ENCODE measurements at places on chromosomes 11 and 22.

DNA sequence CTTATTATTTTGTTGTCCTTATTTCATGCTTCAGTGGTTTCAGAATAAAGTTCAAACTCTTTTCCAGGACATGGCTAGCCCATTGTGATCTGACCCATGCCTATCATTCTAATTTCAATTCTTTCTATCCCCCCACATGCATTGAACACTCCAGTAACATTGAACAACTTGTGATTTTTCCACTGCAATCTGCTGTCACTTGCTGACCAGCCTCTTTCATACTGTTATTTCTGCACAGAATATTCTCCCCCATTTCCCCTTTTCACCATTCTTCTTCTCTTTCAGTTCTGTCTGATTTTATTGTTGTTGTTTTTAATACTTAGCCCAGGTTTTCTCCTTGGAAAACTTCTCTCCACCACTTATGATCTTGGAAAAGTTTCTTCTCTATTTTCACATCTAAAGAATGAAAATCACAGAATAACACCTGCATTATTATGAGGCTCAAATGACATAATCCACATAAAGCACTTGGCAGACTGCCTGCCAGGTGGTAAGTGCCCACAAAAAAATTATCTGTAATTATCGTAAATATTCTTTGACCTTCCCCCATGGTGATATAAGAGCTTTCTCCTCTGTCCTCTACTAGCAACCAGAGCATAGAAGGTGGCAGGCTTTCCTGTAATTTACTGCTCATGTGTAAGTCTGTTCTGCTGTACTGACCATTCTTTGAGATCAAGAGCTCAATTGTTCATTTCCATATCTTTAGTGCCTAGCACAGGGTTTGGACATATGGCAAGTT, 51.9 kb upstream of the EED start:
- no peak for DNase-seq

DNA sequence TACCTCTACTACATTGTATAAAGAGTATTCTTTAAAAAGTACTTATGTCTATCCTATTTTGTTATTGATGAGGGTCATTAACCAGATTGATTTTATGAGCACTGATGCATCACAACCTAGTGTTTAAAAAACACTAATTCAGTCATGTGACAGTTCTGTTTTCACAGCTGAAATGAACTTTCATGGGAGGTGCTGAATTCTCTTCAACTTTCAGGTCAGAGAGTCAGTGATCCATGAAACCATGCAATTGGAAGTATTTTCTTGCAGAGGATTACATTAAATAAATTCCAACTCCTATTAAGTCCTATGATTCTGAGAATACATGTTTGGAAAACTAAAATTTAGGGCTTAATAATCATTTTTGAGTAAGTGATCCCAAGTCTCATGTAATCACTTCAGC, 889.4 kb downstream of the KCNA4 start:
- no peak for DNase-seq

- no peak for DNase-seq
These were observed 12.5 kb downstream of the EIF4G2 start for GRCh38 chr11:10796191-10796590.

- DNase-seq = no peak
These were observed 52.4 kb upstream of the ARFGAP3 start for GRCh38 chr22:42909363-42910058.

DNA sequence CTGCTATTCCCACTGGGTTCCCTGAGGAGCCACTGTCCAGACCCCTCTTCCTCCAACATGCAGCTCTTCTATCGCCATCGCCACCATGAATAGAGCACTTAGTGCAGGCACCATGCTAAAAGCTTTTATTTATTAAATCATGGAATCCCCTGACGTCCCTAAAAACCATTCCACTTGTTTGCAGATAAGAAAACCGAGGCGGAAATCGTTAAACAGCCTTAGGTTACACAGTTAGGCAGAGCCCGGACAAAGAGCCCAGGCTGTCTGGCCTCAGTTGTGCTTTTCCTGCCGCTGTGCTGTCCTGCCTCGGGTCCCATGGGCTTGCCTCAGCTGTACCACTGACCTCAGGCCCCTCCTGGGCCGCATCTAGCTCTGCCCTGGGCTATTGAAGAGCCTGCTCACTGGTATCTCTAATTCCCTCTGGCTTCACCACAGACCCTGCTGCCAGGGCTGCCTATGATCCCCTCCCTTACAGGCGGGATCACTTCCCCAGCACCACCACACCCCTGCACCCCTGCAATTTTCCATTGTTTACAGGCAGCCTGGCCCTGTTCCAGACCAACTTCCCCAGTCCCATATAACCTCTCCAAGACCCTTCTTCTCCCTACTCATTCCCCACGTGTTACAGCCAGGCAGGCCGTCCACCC, 13.0 kb upstream of the TUB start:
- no peak for DNase-seq
